ENCODE measurements at places on chromosomes 12 and 14.

- no peak for DNase-seq
Observed at GRCh38 chr14:61512026-61512834, 183.1 kb upstream of the HIF1A start.

GRCh38 chr12:20557096-20557495 is 138.0 kb upstream of the SLCO1C1 start:
- no peak for DNase-seq

DNA sequence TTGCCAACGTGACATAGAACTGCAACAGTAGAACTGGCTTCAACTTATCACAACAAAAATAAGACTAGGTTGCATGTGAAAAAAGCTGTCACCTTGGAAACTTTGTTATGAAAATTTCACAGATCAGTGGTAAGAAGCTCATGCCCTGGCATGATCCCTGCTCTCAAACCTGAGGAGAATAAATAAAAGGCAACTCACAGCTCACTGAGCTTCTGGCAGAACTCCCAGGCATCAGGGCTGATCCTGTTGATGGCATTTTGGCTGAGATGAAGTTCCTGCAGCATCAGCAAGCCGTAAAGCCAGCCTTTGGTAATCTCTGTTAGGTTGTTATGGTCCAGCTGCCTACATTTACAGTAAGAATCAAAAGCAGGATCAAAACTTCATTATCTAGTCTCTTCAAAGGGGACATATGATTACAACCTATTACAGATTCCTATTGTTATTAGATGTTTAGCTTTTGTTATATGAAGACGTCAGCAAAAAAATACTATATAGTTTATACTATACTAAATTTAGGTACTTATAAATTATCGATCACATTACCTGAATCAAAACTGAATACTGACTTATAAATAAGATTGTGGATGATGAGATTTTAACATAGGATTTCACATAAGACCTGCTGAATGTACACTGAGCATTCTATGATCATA is 32.0 kb downstream of the LRIG3 start:
- no peak for DNase-seq

DNA sequence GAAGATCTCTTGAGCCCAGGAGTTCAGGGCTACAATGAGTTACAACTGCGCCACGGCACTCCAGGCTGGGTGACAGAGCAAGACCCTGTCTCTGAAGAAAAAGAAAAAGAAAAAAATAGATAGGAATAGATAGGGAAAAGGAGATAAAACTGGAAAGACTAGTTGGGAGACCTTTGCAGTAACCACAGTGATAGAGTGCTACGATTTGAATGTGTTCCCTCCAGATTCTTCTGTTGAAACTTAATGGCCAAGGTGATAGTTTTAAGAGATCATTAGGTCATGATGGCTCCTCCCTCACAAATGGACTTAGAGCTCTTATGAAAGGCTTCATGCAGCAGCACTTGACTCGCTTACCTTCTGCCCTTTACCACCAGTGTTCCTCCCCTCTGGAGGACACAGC is 13.5 kb upstream of the ATF1 start:
- DNase-seq: no peak

DNA sequence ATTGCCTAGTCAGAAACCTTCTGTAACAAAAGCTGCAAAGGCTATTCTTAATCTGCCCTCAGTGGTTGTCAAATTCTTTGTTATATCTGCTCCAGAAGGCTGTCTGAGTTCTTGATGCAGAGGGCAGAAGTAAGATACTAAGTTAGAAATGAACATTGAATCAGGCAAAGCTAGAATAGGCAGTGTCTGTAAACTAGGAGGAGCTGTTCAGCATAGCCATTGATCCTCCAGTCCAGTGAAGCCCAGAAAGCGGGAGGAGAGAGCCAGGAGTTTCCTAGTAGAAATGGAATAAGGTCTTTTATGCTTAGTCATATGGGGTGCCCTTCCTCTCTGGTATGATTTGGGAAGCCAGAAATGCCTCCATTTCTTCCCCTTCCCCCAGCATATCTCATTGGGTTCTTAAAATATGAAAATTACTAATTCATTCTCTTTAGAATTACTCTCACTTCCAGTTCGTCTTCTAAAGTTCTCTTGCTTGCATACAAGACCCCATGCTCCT is 76.2 kb downstream of the APAF1 start:
- no peak for DNase-seq

- DNase-seq: no peak
Observed at GRCh38 chr12:41053046-41053445, 135.1 kb upstream of the PDZRN4 start.

DNA sequence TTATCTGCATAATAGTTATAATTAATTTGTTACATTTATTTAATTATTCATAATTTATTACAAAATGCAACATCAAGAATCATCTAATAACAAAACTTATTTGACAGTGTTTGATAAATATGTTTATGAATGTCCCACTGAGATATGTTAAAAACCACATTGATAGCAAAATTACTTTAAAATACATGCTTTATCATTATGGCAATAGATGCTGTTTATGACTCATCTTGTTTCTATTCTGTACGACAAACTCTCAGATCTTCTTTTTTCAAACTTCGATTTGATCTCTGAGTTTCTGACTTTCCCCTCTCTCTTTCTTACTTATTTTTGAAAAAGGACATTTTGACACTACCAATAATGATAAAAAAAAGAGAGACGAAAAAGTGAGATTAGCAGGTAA is 56.8 kb upstream of the LRRK2 start:
- no peak for DNase-seq

DNA sequence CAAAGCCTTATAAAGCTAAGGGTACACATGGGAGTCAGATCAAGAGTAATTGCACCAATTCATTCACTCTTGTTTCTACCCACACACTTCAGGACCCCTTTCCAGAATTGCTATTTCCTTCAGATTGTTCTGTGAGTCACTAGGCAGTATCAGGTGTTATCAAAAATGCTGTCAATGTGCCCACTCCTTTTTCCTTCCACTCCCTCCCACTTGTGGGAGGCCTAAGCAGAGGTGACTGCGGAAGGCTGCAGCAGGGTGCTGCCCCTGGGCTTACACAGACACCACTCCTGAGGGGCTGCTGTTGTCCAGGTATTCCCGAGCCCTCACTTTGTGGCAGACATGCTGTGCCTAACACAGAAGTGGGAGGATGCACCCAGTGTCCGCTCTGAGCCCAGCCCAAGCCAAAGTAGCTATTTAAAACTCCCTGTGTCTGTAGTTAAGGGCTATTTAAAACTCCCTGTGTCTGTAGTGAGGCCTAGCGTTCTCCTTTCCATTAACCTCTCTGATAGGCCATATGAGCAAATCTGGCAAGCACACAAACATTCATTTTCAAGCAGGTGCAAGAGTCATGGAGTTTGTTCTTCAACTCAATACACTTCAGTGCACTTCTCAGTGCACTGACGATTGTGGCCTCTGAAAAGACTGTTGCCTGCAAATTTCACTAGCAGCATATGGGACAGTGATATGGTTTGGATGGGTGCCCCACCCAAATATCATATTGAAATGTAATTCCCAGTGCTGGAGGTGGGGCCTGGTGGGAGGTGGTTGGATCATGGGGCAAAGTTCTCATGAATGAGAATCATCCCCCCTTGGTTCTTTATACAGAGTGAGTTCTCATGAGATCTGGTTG is 117.8 kb downstream of the PHLDA1 start:
- DNase-seq: no peak

GRCh38 chr12:57836442-57837375 is 9.8 kb downstream of the CTDSP2 start:
- DNase-seq: no peak

DNA sequence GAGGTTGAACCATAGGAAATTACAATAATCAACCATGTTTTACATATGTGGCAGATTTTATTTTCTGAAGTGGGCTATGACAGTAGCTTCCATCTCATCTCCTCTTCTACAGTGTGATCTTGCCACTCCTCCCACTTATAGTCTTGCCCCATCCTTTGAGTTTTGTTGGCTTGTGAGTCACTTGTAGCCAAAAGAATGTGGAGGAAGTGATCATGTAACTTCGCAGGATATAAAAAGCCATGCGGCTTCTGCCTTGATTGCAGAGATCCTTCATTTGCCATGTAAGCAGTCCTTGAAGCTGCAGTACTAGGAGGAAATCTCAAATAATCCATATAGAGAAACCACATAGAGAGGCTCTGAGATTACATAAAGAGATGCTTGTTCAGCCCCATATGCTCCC is 13.7 kb upstream of the ZNF84 start:
- DNase-seq: no peak

DNA sequence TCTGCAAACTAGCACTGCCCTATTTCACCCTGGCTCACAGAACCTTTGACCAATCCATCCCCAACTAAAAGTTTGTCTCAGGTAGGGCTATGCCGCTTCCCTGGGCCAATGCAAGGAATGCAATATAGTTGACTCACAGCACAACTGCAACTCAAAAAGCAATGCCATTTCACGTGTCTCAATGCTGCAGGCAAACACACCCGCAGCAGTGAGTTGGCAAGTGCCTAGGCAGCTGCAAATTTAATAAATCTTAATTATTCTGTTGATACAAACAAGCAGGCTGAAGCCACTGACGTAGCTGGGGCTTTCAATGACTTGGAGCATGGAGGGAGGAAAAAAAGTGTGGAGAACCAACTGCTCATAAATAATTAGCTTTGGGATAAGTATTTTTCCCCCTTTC is 87.9 kb downstream of the SYNE3 start:
- no peak for DNase-seq

DNA sequence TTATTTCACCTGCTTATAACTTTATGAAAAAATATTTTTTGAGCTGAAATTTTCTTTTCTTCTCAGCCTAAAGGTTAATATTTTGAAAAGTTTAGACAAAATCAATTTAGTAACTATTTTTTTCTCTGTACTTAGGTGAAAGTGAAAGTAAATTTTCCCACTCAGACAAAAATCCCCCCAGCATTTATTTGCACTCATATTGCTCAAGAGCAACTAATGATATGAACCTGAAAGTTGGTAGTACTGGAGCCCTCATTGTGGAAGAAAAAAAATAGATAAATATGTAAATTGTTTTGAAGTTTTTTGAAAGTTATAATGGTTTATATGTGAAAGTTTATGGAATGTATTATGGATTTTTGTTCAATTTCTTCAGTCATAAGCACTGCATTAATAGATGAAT is 1005.9 kb upstream of the ATXN7L3B start:
- no peak for DNase-seq

GRCh38 chr14:98309591-98309990 is 962.4 kb downstream of the BCL11B start:
- no peak for DNase-seq

GRCh38 chr14:103343905-103344797 is 10.1 kb downstream of the EIF5 start:
- no peak for DNase-seq

DNA sequence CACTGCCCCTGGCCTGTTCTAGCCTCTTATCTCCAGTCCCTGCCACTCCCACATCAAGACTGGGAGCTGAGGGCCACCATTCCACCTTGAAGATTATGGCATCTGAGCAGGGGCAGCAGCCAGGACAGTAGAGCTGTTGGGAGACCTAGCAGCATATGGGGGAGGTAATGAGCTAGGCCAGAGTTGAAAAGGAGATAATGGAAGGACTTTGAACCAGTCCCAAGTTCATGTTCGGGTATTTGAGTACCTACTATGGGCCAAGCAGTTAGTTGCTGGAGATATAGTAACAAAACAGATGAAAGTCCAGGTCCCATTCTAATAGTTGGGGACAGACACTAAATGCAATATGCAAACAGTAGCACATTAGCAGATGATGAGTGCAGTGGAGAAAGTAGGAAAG is 151.5 kb downstream of the PLXNC1 start:
- no peak for DNase-seq

GRCh38 chr12:13661005-13661887 is 320.2 kb downstream of the GRIN2B start:
- no peak for DNase-seq

DNA sequence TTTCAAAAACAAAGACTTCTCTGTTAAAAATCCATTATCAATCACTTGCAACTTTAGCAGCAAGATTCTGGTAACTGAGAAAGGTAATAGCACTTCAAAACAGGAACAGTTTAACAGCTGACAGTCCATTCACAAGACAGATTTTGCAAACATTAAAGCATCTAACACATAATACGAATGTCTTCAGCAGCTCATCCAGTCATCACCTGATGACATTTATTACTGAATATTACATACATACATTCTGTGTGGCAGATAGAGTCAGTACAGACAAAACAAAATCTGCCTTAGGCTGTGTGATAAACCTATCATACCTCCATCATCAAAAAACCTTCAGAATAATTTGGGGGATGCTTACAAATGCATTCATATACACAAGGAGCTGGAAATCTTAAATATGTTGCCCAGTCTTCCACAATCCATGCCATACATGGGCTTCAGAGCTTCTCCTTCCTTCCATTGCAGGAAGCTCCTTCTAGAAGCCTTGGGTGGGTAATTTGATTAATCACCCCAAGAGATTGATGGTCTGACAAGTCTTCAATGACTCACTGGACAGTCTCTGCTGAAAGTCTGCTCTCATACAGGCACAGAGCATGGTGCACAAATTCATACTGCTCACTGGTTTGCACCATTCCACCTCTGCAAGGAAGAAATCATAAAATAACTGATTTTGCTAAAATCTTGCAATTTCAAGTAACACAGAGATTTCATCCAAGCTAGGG is 1.6 kb upstream of the PTPRB start:
- no peak for DNase-seq

DNA sequence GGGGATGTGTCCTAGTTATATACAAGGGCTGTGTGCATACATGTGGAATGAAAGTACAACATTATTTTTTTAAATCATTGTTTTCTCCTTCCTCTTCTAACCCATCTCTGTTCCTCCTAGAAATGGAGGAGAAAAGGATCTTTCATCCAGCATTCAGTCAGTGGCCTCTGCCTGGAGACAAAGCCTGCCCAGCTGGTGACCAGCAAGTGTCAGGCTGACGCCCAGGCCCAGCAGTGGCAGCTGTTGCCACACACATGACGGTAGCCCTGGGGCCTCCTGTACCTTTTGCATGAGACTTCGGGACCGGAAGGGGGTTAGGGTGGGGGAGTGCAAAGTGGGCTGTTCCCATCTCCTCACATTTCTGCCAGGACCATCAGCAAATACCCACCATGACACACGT is 46.2 kb downstream of the ERH start:
- no peak for DNase-seq

DNA sequence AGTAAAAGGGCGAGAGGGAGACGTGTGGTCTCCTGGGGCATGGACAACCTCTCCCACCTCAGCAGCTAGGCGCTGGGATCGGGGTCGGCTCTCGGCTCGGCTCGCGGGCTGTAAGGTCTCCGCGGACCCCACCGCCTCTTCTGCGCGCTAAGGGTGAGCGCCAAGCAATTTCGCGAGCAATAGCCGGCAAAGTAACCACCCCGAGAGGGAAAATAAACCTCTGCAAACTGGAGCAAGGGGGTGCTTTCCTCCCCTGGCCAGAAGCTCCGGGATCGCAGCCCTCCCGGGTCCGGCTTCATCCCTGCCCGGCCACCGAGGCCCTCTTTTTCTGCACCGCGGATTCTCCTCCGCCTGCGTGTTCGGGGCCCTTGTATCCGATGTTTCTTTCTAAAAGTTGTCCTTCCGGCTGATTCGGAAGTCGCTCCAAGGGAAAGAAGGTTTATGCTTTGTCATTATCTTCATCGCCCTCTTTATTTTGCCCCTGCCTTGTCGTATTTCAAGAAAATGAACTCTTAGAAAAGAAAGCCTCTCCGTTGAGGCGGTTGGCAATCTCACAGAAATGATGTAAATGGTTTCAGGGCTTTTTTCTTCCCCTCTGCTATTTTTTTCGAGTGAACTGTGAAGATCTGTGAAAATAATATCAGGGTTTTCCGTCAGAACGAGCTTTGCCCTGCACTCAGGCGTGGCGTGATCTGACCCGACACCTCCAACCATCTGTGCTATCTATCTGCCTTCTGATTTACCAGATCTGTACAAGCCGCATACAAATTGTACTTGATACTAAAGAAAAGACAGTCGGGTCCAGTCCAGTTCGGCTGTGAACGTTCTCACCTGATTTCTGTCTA is 1.7 kb upstream of the SIX6 start:
- DNase-seq: no peak

- DNase-seq: no peak
Observed at GRCh38 chr14:33790996-33791395, 159.9 kb downstream of the EGLN3 start.
